ENCODE measurements at places on chromosomes 11 and 22.
A peak's percentile ranks its signal among the peaks of the same experiment; 100 is the strongest.

- DNase-seq: peak; percentile 31
These were observed 569.3 kb downstream of the MIAT start for GRCh38 chr22:27226666-27227065.

DNA sequence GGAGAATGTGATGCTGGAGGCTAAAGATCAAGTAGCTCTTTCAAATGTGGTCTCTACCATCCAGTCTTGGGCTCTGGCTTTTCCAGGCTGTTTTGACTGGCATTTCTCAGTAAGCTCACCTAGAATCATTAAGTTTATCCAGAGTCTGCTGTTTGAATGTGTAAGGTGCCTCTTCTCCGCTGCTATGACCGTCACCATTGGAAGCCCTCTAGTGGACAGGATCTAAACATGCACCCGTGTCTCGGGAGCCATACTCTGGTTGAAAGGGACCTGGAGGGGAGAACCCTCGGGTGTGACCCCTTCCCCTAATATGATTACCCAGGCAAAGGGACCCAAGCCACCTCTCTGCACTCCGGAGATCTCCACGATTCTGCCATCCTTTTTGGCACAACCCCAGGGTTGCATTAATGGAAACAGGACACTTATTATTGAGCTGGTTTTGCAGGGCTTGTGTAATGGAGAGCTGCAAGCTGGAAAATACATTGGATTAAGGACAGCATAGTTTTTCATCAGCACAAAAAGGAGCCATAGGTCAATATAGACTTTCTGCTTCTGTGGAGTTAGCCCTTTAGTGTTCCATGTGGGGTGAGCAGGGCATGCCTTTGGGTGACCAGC is 191.0 kb upstream of the LARGE1 start:
- no peak for DNase-seq

DNA sequence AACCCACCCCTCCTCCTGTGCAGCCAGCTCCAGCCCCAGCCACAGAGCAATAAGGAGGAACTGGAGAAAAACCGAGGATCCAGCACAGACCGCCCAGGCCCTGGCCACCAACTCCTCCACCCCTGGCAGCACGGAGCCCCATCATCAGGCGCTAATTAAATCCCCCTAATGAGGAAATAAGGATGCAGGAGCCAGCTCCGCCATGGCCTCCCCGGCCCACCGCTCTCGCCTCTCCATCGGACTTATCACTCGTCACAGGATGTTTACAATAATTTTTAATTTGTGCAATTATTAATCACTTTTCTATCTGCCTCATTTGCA is 42.6 kb downstream of the BUD13 start:
- no peak for DNase-seq

DNA sequence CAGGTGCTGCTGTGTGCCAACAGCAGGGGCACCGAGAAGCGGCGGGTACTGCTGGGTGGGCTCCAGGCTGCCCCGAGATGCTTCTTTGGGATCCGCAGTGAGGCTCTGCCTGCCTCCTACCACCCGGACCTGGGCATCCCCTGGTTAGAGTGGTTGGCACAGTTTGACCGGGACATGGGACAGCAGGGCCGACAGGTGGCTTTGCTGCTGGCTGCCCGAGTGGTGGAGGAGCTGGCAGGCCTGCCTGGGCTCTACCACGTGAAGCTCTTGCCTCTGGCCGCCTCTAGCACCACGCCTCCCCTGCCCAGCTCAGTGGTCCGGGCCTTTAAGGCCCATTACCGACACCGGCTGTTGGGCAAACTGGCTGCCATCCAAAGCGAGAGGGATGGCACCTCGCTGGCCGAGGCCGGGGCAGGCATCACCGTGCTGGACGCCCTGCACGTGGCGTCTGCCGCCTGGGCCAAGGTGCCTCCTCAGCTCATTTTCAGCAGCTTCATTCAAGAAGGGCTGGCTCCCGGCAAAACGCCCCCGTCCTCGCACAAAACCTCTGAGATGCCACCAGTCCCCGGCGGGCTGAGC is 1.9 kb downstream of the TIGD3 start:
- no peak for DNase-seq

DNA sequence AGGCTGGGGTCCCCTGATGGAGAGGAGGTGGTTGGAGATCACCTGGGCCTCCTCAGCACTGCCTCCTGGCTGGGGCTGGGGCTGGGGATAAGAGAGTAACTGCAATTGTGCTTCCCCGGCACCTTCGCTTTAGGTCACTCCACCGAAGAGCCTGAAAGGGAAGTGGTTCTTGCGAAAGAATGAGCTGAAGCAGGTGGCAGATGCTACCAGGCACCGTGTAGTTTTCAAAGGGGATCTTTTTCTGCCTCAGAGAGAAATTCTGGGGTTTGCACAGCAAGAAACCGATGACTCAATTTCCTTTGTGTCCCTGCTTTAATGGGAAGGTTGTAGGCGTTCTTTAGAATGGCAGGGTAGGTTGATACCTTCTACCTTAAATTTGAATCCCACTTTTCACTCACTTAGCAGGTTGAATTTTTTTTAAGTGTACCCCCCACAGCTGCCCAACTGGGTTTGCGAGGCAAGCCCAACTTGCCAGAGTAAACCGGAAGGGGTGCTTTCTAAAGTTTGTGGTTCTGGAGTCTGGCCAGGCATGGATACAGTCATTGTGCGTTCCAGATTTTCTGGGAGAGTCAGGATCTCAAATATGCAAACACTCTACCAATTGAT is 5.3 kb downstream of the CD44 start:
- peak; percentile 89 for DNase-seq

- no peak for DNase-seq
These were observed 40.0 kb downstream of the DCUN1D5 start for GRCh38 chr11:103051981-103052380.

- DNase-seq: no peak
These were observed 428.8 kb downstream of the DYNC2H1 start for GRCh38 chr11:103537904-103538502.

- DNase-seq: peak; percentile 65
These were observed 11.8 kb downstream of the TBC1D10A start for GRCh38 chr22:30314915-30315314.

DNA sequence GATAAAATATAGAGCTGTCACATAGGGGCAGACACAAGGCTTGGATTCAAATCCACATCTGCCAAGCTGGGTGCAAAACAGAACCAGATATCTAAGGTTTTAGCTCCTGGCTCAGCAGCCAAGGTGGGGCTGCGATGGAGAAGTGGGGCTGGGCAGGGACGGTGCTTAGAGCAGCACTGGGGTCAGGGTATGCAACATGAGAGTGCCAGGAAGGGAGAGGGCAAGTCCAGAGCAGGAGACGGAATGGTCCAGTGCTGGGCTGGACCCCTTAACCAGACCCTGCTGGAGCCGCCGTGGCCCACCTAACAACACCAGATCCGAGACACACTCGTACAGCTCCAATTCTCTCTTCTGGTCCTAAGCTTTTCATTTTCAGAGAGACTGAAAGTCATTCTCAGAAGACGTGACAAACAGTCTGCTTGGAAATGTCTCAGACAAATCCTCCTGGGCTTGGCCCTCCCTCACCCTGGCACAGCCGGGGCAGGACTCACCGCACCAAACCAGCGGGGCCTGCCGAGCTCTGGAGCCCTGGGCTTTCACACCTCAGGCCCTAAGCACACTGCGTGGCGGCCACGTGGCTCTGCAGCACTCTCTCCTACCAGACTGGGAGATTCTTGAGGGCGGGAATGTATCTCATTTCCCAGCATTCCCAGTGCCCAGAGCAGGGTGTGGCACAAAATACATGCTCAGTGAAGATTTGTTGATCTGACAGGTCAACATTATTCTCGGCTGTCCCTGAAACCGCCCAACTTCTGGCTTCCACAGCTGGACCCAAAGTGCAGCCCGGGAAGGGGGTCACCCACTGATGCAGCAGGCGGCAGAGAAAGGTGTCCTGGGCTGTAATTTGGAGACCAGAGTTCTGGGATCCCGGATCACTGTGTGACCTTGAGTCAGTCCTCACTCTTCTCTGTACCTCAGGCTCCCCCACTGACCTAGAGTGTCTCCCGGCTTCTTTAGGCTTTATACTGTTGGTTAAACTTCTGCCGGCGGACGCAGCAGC is 11.6 kb downstream of the LRRC32 start:
- DNase-seq: no peak

DNA sequence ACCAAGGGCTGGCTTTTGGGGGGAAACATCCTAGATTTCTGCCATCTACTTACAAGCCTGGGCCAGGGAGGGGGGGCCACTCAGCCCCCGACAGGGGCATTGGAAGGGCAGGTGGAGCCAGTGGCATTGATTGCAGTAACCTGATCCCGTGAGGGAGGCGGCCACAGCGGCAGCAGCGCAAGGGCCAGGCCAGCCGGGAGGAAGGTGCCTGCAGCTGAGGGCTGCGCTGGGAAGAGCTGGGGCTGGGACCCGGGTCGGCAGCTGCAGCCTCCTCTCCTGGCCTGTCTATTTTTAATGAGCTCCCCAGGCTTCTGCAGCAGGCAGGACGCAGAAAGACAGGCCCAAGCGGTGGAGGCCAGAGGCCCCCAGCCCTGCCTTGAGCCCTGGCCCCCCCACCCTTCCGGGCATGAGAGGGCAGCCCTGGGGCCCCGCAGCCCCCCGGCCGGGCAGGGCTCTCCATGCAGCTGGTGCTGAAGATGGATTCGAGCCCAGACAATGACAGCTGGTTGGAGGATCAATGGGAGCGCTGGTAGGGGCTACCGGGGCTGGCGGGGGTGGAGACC is 10.6 kb downstream of the FREY1 start:
- DNase-seq: no peak

DNA sequence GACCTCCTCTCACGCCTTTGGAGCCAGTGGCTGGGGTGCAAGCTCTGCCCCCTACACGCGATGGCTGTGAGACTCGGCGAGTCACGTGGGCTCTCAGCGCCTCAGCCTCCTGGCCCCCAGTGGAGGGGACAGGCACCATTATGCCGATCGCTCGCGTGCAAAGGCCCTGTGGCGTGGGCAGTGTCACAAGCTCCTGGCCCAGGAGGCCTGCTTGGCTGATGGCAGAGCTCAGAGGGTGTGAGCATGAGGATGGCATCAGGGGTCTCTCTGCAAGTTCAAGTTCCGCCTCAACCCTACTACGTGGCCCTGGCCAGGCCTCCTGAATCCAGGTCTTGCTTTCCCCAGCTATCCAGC is 90.8 kb upstream of the KCNQ1OT1 start:
- DNase-seq: no peak

- DNase-seq: no peak
These were observed 52.5 kb upstream of the PRDM11 start for GRCh38 chr11:45093761-45094455.

- no peak for DNase-seq
These were observed 156.8 kb downstream of the C11orf91 start for GRCh38 chr11:33543823-33544222.

GRCh38 chr11:126464796-126465195 is 109.3 kb downstream of the ST3GAL4 start:
- no peak for DNase-seq

GRCh38 chr22:20956258-20957101 is 10.6 kb upstream of the AIFM3 start:
- no peak for DNase-seq

DNA sequence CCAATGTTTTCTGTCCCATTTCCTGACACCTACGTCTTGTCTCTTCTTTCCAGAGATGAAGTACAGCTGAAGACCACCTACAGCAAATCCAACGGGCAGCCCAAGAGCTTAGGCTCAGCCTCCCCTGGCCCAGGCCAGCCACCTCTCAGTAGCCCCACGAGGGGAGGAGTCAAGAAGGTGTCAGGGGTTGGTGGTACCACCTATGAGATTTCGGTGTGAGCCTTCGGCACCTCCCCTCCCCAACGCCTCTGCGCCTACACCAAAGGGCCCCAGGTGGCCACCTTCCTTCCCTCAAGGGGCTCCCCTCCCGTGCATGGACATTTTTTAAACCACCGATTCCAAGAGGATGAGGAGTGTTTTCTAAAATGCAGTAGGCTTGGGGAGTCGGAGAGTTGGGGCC is 12.2 kb downstream of the MED19 start:
- no peak for DNase-seq

- DNase-seq: no peak
These were observed 2.7 kb downstream of the BCL2L13 start for GRCh38 chr22:17641269-17641668.

GRCh38 chr22:19477321-19478044 is 1.5 kb downstream of the UFD1 start:
- DNase-seq: no peak

DNA sequence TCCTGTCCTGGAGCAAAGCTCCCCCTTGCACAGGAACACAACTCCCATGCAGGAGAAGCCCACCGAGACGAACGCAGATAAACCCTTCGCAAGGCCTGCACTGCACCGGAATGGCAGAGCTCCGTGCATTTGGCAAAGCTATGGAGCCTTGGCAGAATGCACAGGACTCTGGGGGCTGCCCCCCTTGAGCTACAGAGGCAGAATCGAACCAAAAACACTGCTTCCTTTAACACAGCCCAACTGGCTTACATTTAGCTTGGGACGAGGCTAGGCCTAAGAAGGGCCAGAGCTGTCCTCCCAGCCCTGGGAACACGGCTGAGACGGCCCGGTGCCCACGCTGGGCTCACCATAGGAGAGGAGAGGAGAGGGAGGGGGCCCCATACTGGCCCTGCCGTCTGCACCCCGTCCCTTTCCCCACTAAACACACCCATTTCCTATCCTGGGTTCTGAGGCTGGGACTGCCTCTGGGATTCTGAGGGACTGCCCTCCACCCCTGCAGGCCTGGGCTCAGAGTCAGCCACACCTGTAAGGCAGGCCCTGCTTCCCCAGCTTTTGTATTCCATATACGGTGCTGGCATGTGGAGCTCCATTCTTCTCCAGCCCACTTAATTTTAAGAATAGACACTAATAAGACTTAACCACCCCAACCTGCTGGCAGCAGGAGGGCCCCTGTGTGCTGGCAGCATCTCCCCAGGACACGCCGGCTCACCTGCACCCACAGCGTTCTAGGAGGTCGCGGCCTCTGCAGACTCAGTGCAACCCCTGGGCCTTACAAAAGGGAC is 32.9 kb downstream of the PPM1F start:
- DNase-seq: no peak

DNA sequence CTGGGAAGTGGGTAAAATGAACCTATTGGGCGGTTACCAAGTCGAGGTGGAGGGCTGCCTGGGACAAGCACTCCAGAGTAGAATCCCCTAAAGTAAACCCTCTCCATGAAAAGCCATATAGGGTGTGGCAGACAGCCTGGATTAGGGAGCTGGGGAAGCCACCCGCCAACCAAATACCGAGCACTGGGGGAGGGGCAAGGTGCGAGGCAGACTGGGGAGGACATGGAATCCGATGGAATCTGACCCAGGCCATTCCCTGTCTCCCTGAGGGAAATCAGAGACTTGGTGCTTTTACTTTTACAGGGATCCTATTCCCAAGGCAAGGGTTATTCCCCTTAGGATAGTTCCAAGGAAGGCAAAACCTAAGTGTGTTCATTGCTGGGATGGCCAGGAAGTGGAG is 130.9 kb upstream of the HSD17B12 start:
- no peak for DNase-seq

- no peak for DNase-seq
These were observed 344.0 kb upstream of the FAT3 start for GRCh38 chr11:91880660-91881059.

DNA sequence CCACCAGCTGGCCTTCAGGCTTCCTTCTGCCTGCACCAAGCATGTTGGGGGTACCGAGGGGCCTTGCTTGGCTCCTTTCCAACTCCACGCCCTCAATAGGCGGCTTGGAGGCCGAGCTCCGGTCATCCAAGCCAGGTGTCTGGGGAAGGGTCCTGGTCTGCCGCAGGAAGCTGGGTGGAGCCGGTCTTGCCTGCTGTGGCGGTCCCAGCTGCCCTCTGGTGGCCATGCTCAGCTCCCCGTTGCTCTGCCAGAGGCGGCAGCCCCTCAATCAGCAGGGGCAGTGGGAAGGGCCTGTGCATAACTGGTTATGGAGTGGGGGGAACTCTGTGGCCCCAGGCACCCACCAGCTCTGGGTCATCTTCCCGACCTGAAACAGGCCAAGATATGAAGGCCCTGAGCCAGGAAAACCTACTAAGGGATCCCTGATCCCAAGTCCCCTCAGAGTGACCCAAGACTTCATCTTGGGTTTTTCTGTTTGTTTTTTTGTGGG is 3.2 kb downstream of the ARVCF start:
- DNase-seq: no peak

GRCh38 chr22:29317827-29318454 is 2.4 kb upstream of the RASL10A start:
- no peak for DNase-seq
